ENCODE measurements at places on chromosomes 7 and 10.

DNA sequence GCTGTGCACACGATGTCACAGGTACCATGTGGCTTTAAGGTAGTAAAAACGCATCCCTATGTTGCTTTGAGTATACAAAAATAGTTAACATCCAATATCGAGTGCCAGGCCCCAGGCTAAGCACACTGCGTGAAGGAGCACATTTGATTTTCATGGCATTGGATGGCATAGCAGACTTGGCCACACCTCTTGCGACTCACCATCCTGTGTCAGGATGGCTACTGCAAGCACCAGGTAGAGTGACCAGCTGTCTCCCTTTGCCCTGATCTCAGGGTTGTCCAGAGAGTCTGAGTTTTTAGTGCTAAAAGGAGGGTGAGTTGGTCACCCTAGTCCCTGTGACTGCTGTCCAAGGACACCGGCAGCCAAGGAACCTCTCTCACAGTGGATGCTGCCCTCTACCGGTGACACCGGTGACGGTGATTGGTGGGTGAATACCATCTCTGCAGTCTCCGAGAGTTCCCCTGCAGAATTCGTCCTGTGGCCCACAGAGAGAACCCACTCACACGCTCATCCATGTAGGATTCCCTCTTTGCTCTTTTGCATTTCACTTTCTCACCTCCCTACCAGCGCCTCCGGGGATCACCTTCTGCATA is 76.1 kb downstream of the BICC1 start:
- no peak for DNase-seq

GRCh38 chr7:2539031-2539911 is 16.1 kb downstream of the BRAT1 start:
- no peak for DNase-seq

DNA sequence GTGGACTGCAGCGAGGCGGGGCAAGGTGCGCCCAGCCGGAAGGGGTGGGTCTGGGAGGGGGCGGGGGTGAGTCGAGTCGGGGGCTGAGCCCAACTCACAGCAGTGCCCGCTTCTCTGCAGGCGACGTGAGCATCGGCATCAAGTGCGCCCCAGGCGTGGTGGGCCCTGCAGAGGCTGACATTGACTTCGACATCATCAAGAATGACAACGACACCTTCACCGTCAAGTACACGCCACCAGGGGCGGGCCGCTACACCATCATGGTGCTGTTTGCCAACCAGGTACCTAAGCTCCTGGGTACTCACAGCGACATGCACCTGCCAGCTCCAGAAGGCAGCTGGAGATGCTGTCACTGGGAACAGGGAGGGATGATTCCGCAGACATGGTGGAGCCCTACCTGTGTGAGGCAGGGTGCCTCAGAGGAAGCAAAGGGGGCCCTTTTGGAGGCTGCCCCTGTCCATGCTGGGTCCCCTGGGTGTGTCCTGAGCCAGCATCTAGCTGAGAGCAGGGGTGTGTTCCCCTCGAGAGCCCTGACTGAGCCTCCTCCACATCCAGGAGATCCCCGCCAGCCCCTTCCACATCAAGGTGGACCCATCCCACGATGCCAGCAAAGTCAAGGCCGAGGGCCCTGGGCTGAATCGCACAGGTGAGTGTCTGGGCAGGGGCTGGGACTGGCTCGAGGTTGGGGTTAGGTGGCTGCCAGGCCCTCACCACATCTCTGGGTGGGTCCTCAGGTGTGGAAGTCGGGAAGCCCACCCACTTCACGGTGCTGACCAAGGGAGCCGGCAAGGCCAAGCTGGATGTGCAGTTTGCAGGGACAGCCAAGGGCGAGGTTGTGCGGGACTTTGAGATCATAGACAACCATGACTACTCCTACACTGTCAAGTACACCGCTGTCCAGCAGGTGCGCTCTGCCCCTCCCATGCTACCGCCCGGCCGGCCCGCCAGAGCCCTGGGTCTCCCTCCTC is 12.8 kb downstream of the FLNC start:
- no peak for DNase-seq

DNA sequence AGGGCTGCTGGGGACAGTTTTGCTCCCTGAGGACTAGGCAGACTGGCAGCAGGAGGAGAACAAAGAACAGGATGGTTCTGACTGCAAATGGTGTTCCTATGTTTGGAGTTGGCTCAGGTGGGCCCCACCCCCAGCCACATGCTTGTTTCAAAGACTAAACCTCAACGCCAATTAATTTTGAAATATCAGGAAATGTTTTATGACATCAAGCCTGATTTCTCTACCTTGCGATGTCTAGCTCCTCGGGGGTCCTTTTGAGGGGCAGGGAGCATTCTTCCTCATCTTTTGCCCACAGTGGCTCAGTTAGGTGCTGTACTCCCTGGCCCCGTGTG is 4.1 kb upstream of the MYH16 start:
- DNase-seq = no peak

All from stimulated activated CD4-positive, alpha-beta T cell treated with anti-CD3 and anti-CD28 coated beads, Interleukin-1b, Interleukin-23, amount 100 ng/mL, for 4 hours (primary cell).